Stimulated activated CD4-positive, alpha-beta T cell treated with anti-CD3 and anti-CD28 coated beads, TNF-alpha, amount 100 ng/mL, for 48 hours (primary cell): ENCODE measurements at places on chromosomes 5 and 9.
A peak's percentile ranks its signal among the peaks of the same experiment; 100 is the strongest.

GRCh38 chr5:137372016-137372772 is 126.9 kb downstream of the SPOCK1 start:
- no peak for DNase-seq

GRCh38 chr9:115980976-115981375 is 172.6 kb upstream of the PAPPA start:
- no peak for DNase-seq

GRCh38 chr5:147152086-147152485 is 82.7 kb upstream of the STK32A start:
- no peak for DNase-seq

GRCh38 chr5:74017786-74018211 is 391.8 kb downstream of the ARHGEF28 start:
- DNase-seq, result no peak

DNA sequence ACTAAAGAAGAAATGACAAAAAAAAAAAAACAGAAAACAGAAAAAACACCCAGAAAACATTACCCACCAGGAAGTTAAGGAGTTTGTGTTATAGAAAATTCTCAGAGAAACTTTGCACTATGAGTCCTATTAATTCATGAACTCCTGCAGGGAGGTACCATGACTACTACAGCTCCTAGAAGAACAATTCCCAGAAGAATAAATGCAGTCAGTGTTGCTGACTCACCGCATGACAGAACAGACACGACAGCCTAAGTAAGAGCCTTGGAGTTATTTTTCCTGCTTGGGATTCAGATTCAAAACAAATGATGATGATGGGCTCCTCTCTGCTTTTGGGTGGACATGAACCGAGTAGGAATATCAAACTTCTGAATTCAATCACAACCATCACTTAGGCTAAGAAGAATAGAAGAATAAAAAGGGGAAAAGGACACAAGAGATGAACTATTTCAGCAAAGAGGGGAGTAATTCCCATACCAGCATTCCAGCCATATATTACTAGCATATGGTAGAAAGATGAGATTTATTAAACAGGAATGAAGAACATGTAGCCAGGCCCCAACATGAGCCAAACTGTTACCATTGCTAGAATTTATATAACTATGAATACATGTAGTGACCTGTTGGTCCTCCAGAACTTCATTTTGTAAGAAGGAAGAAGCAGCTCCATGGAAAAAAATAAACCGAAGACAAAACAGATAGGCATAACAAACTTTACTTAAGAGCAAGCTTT is 209.6 kb upstream of the PDE4D start:
- no peak for DNase-seq

DNA sequence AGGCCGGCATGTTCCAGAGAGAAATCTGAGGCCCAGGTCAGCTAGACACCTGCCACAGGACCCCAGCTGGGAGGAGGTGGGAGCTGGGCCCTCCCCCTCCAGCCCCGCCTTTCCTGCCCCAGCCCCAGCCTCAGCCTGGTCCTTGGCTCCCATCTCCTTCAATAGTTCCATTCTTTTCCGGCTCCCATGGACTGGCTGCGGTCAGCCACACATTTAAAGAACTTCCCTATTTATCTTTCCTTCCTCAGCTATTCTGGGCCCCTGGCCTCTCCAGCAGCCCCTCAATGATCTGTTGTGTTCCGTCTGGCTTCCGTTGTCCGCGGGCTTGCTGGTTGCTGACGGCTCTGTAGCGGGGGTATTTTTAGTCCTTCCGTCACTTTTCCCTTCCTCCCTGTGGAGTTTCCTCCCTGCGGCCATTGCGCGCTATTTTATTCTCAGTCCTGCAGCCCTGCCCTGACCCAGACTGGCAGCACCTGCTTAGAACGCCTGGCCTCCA is 73.8 kb downstream of the AMBP start:
- no peak for DNase-seq

GRCh38 chr5:102664616-102665335 is 90.3 kb upstream of the PAM start:
- no peak for DNase-seq

DNA sequence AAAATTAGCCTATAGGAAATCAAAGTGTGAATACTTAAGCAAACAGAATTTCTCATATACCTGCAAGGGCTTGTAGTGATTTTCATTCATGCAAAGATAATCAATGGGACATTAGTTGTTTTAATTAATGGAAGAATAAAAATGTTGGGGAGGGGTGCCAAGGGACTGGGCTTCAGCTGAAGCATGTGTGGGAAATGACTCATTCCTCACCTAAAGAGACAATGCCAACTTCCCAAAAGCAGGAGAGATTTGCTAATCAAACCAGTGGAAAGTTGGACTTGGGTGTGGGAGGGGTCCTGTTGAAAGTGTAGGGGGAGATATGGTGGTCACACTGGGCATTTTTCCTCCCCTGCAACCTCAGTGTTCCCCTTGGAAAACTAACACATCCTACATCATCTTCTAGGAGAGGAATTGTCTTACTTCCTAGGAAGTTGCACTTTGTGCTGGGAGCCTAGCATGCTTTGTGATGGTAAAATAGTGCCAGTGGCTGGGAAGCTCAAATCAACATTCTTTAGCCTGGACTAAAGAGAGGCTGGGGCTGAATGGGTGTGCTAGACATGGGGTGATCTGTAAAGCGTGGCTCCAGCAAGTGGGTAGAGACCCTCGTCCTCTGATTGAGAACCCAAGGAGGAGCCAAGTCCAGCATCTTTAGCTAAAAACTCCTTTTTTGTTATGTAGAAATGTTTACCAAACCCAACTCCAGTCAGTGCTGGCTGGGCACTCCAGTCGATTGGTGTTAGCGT is 6.4 kb upstream of the LHX2 start:
- DNase-seq, result no peak

DNA sequence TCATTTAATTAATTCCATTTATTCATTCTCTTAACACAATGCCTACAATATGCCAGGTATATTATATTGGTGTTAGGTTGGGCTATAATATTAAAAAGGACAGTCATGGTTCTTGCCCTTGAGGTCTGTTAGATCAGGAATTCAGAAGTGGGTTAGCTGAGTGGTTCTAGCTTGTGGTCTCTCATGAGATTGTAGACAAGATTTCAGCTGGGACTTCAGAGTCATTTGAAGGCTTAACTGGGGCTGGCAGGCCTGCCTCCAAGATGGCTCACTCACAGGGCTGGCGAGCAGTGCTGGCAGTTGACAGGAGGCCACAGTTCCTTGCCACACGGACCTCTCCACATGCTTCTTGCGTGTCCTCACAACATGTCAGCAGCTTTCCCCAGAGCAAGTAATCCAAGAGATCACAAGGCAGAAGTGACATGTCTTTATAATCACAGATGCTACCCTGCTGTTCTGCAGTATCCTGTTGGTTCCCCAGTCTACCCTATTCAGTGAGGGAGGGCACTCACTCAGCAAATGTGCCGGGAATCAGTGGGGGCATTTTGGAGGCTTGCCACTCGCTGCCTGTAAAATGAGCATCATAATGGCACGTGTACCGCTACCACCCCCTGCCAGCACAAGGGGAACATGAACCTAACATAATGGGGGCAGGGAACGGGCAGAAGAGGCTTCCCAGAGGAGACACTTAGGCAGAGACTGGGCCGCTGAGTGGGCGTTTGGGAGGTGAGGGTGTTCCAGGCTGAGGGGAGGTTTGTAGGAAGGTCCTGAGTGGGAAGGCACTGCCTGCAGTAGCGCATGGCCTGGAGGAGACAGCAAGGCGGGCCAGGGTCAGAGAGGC is 70.0 kb downstream of the EXOSC2 start:
- DNase-seq, result no peak

DNA sequence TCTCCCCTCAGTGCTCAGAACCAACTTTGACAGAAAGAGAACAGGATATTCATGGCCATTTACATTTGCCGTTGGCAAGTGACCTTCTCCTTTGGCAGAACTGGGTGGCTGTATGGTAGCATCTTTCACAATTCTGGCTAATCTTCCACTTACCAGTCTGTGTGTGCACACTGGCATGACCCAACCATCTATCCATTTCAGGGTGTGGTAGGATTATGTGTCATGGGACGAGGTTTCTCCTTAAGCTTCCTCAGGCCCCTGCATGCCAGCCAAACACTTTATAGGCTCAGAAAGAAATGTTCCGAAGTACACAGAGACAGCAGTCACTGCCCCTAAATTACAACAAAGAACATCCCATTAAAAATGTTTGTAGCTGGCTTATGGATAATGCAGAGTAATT is 497.1 kb downstream of the NFIB start:
- no peak for DNase-seq

GRCh38 chr9:133421615-133422542 is at the start of gene ADAMTS13:
TSS of gene ADAMTS13 (plus strand) at chr9:133422367. CDS start at chr9:133422444, 77 bp downstream.
- DNase-seq, result peak; percentile 35

GRCh38 chr5:28961816-28962215 is 1923.4 kb upstream of the CDH9 start:
- DNase-seq, result no peak

DNA sequence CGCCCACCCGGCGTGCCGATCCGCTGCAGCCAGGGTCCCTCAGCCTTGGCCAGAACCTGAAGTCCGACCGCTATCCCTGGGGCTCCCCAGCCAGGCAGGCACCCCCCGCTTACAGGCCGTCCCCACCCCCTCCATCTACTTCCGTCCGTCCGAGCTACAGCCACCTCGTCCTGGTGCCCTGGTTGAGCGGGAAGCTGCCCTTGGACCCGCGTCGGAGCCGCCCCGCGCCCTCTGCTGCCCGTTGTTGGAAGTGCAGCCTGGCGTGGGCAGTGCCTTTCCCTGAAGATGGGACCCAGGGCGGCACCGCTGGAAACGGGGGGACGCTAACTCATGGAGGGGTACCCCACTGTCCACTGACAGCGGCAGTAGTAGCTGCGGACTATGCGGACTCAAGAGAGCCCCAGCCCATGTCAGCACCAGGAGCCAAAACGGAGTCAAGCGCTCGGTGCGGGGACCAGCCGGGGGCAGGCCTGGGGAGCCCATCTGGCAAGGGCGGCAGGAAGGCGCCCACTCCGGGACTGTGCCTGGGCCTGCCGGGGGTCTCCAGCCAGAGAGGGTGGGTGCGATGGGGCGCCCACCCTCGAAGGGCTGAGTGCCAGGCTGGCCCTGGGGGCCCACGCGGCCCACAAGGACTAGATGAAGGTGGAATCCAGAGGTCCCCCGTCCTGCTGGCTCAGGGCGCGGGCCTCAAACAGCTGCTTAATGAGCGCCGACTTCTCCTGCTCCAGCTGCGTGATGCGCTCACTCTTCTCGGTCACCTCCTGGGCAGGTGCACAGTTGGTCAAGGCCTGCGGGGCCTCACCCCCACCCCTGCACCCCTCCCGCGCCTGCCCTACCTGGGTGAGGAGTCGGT is 6.1 kb downstream of the SAPCD2 start:
- no peak for DNase-seq

GRCh38 chr9:69276775-69277174 is 48.2 kb upstream of the ENTREP1 start:
- DNase-seq, result no peak

DNA sequence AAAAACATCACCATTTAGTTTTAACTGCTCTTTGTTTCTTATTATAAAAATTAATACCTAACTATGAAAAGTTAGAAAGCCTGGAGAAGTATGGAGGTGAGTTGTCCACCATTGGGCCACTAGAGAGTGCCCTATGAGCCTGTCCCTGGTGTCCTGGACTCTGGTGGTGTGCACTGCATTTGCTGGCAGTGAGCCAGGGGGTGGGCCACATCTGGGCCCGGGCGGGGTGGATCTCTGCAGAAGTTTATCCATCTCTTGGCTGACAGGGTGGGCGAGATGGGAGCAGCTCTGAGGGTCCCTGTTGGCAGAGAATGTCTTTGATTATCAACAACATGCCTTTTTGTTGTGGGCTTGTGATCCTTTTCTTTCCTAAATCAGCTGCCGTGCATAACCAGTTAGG is 8.2 kb downstream of the TENT4A start:
- no peak for DNase-seq

DNA sequence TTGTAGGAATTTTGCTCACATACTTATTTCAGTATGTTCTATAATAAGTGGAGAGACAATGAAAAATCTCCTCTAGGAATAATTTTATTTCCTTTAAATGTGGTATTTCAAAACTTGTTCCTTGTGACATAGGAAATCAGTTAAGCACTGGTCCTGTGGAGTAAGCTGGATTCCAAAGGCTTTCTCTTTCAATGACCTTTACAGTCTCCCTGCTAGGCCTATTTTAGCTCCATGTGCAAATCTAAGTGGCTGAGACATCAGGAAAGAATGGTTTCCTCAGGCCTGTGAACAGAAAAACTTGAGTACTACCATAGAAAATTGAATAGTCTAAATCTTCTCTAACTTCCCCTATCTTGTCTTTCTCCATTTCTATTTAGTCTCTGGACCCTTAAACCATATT is 514.2 kb upstream of the TLE4 start:
- no peak for DNase-seq

GRCh38 chr5:80387063-80387768 is 20.6 kb upstream of the ZFYVE16 start:
- no peak for DNase-seq

DNA sequence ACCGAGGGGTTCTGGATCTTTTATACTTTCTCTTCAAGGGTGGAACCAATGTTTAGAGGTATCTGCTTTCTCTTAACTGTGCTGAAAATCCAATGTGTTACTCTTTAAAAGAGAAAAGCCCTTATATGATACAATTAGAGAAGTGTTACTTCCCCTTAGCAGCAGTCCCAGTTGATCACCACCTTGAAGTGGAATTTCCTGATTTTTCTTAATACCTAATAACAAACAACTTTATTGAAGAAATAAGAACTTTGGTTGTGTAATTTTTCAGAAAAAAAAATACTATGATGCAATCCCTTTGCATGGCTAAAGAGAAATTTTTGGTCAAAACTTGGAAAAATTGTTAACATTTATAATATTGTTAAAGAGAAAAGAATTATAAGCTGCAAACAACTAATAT is 24.7 kb downstream of the SLC1A3 start:
- DNase-seq, result no peak

DNA sequence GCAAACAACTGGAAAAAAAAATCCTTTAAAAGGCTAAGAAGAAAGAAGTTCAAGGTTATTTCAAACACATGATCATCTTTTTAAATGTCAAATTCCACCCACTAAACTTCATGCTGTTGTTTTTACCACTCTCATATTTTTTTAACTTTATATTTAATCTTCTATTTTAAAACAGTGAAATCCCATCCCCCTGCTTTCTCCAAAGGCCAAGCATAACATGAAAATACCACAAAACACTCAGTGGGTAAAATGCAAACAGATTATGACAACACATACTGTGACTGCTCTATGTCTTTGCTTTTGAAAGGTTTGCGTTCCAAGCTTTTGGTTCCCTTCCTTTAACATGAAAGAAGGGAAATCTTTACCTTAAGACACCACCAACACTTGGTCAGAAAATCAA is 127.6 kb downstream of the SNCAIP start:
- no peak for DNase-seq

GRCh38 chr9:6024035-6024554 is 8.7 kb upstream of the RANBP6 start:
- no peak for DNase-seq
